ENCODE measurements at places on chromosomes 1 and 21.
A peak's percentile ranks its signal among the peaks of the same experiment; 100 is the strongest.

- DNase-seq, result no peak
Observed at GRCh38 chr1:119660253-119661083, 12.4 kb upstream of the ZNF697 start.

GRCh38 chr1:21097729-21098128, 79.0 kb downstream of the EIF4G3 start:
- DNase-seq, result no peak

- no peak for DNase-seq
Observed at GRCh38 chr1:233885196-233885920, 19.1 kb upstream of the SLC35F3 start.

DNA sequence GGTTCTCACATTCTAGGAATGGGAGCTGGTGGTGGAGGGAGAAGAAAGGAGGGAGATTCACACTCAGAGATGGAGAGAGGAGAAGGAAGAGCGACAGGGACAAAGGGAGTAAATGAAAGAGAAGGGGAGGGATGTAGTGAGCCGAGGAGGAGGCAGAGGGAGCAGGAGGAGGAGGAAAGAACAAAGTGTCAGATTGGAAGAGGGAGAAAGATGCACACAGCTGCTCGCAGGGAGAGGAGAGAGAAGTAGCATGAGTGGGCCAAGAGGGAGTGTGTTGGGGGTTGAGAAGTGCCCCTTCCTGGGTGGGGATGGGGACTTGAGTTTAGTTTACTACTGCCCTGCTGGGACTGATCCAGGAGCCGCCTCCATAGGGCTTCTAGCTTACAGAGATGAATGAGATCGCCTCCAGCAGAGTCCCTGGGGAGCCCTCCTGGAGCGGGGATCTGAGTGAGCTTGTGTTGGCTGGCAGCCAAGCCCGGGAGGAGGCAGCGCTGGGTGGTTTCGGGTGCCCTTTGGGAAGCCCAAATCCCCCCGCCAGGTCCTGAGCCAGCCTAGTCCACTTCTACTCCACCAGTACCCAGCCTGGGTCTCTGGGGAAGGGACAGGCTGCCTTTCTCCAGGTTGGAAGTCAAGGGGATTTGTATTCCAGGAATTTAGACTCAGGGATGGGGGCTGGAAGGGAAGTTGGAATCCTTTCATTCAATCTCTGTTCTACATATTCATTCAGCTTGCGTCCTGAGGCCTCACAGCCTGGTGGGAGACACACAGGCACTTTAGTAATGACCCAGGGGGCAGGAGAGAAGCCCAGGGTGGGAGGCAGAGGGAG, 20.9 kb downstream of the PTPRU start:
- DNase-seq, result no peak

DNA sequence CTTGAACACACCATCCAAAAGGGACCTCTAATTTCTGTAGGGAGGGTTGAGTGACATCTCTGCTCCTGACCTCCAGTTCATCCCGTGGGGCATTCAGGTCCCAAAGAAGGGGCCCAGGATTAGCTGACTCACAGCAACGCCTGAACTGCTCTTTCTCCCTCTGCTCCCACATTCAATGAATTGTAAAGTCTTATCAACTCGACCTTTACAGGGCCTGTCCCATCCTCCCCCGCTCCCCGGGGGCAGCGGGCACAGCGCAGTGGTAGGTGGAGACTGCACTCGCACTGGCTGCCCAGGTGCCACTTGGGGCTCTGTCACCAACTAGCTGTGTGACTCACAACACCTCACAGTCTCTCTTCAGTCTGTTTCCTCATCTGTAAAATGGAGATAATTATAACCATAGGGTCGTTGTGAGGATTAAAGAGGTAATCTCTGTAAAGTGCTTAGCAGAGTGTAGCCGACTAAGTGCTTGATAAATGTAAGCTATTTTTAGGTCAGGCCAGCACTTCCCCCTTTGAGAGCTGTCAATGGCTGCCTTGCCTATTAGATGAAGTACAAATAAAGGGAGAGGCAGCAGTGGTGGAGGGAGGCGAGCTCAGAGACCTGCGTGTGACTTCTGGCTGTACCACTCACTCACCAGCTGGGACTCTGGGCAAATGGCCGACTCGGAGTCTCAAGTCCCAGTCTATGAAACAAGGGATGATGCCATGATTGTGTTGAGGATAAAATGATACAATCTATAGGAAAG, 637 bp upstream of the MYBPHL start:
- peak; percentile 18 for DNase-seq
